Esophagus muscularis mucosa (tissue), 4 donors: ENCODE measurements at places on chromosomes 1 and 21.
A peak's percentile ranks its signal among the peaks of the same experiment; 100 is the strongest.

DNA sequence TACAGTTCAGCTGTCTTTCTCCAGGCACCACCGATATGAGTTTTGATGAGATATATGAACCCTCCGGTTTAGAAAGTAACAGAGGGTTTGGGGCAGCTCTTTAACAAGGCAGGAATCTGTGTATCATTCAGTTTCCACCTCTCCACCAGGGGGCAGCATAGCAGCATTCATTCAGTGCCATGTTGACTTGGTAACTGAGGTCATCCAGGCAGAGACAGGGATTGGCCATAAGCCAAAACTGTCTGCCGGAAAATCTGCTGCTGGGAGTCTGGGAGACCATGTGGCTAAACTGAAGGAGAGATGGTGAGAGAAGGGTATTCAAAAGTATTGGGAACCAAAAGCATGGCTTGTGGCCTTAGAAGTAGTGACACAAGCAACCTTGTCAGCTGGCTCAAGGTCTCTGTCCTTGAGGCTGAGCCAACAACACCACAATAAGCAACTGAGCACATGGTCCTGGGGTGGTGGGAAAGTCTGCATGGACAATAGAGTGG is 98.5 kb downstream of the LMX1A start:
- no peak for DNase-seq

DNA sequence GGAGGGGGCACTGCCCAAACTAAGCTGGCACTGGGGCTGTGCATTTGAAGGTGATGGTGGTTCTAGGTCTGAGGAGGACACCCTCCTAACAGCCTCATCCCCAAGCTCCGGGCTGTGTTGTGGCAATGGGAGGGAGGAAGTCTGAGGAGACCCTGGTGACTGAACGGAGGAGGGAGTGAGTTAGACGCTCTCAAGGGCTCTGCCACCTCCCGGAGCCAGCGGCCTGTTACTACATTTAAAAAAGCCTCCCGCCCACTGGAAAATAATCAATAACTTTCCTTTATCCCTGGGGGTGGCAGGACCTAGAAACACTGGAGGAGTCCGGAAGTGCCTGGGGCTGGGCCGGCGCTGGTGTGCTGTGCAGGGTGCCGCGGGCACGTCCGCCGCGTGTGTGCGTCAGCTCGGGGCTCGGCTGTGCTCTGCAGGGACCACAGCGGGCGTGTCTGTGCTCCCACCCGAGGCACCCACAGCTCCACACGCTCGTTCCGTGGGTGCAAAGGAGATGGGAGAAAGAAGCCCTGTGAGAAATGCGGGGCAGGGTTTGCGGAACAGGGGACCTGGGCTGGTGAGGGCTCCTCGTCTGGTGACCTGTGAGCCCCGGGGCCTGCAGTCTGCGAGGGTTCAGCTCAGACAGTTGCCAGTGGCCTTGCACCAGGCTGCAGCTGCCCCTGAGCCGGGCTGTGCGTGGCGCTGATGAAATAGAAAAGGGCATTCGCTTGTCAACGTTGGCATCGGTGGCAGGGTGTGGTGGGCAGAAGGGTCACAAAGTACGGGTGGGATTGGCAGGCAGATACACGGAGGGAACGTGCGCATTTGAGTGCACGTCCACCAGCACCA is 5.3 kb downstream of the SAMD11 start:
- no peak for DNase-seq

DNA sequence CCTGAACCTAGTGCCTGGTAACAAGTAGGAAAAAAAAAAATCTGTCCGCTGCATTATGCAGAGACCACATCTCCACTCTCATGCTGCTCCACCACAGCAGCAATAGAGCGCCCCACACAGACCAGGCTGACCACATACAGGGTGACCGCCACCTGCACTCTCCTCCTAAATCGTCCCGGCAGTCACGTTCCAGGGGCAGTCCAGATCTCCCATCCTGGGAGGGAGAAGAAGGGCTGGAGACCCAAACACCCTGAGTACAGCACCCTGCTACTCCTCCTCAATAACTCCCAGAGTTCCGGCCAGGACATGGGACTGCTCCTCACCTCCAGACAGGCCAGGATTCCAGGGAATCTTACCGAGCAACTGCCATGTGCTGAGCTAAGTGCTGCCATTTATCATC is 15.3 kb downstream of the URB1 start:
- DNase-seq = no peak

GRCh38 chr1:8962812-8963530 is 17.3 kb downstream of the CA6 start:
- DNase-seq = no peak

- DNase-seq = no peak
Observed at GRCh38 chr21:27306791-27307775, 340.2 kb upstream of the ADAMTS5 start.

- DNase-seq = no peak
Observed at GRCh38 chr1:69569576-69570328, 2.0 kb downstream of the LRRC7 start.

DNA sequence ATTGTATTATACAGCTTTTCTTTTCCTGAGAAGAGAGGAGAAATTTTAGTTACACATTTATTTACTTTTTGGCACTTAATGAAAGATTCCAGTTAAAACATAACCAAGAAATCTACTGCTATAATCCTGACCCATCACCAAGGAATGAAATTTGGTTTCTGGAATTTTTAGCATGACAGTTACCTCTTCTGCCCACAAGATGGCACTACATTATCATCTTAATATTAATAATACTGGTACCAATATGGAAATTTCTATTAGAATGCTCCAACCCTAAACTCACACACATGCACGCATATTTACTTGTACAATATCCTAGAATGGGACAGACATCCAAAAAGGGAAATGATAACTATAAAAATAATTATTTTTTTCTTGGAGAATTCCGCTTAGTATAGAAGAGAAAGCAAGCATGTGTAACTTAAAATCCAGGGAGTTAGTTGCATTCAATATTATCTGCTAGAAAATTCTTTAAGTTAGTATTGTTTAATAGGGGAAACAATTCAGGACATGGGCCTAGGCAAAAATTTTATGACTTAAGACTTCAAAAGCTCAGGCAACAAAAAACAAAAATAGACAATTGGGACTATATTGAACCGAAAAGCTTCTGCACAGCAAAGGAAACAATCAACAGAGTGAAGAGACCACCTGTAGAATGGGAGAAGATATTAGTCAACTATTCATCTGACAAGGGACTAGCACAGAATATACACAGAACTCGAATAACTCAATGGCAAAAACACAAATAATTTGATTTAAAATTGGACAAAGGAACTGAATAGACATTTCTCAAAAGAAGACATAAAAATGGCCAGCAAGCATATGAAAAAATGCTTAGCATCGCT is 37.4 kb downstream of the MAP3K21 start:
- no peak for DNase-seq

DNA sequence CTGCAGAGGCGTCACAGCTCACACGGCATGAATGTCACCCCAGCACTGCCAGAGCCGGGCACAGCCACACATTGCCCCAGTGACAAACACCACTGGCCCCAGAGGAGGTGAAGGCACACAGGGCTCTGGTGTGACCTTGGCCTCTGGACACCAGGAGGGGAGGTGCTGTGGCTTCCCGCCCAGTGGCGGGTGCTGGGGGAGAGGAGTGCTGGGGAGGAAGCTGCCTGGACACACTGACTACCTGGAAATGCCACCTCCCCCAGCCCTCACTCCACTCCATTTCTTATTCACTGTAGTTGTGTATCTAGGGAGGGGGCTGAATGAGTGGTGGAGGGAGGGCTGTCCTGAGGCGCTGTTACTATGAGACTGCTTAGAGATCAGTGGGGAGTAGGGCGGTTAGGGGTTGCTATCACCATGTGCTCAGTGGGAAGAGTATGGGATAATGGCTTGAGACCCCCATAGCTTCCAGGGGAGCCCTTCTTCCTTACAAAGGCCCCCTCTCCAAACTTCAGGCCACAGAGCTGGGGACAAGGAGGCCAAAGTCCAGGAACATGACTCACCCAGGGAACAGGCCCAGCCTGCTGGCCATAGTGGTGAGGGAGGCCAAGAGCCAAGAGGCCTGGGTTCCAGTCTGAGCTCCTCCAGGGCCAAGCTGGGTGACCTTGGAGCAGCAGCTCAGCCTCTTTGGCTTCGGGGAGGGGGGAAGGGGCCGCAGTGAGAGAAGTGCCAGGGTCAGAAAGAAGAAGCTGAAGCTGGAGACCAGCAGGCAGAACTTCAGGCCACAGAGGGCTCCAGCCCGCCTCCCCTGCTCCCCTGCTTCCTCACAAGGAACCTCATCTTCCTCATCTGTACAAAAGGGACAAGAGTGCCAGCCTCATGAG is 40.1 kb downstream of the AHDC1 start:
- no peak for DNase-seq

GRCh38 chr1:180141381-180141934 is 13.2 kb upstream of the QSOX1 start:
- DNase-seq = no peak

DNA sequence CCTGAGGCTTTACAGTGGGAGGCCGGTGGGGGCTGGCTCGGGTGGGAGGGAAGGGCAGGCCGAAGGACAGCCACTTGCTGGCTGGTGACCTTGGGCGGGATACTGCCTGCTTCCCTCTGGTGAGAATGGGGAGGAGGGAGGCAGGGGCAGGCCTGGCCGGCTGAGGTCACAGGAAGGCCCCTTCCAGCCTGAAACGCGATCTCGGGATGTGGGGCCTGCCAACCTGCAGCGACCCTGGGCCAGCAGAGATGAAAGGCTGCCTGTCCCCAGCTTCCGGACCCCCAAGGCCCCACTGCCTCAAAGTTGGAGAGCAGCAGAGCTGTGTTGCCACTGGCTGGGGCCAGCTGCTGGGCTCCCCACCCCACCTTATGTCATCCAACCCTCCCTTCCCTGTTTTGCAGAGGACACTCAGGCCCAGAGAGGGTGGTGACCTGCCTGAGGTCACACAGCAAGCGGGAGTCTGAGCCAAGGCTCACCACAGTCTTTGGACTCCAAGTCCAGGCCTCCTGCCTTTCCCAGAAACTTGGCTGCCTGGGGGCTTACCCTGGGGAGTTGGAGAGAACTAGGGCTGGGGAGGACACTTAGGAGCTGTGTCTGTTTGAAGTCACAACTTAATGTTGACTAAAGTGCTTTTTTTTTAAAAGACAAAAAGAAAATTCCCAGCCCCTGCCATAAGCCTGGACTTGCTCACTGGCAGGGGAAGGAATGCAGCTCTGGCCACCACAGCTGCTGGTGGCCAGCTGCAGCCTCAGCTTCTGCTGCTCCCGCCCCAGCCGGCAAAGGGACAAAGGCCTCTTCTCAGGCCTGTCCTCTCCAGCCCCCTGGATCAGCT is 14.8 kb upstream of the WASF2 start:
- no peak for DNase-seq

- no peak for DNase-seq
Observed at GRCh38 chr1:197683895-197684553, 91.3 kb downstream of the DENND1B start.

DNA sequence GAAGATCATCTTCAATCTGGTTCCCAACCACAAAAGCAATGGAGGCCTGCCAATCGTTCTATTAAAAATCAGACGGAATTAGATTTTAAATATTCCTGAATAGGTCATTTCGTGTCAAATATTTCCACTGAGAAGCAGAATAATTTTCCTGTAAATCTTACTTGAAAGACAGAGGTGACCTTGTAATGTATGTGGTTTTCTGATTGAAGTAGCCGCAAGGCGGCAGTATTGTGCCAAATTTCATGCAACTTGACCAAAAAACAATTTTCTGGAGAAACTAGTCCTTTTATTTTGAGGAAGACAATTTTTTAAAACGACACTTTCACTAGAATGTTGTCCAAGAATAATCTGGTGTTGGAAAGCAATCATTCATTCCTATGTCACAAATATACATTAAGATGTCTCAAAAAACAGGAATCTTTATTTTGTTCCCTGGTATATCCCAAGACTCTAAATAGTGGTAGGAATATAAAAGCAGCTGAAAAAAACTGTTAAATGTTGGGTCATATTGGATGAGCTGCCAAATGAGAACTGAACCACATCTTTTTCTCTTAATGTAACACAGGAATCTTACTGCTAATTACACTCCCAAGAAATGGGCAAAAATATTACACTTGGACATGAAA is 33.6 kb downstream of the SPAG17 start:
- DNase-seq = no peak

DNA sequence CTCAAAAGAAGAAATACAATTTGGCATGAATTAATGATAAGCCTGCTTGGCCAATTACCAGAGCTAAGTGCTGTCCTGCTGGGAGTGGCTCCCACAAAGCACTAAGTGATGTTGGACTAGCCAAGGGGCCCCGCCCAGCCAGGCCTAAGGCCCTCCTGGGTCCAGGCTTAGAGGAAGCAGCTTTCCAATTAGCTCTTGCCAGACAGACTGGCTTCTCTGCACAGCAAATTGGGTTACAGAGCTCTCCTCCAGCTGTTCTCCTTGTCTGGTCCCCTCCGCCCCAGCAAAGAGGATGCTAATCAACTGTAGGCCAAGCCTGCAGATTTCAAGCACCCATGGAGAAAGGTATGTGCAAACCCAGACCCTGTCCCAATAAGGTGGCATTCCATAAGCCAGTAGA is 151.9 kb downstream of the DMRTA2 start:
- DNase-seq = no peak

- peak; percentile 89 for DNase-seq
Observed at GRCh38 chr21:35924714-35925301, 135.5 kb downstream of the SETD4 start.

- DNase-seq = no peak
Observed at GRCh38 chr1:16989676-16990391, 9.4 kb upstream of the MFAP2 start.

GRCh38 chr1:183693521-183693920 is 40.4 kb upstream of the APOBEC4 start:
- no peak for DNase-seq

DNA sequence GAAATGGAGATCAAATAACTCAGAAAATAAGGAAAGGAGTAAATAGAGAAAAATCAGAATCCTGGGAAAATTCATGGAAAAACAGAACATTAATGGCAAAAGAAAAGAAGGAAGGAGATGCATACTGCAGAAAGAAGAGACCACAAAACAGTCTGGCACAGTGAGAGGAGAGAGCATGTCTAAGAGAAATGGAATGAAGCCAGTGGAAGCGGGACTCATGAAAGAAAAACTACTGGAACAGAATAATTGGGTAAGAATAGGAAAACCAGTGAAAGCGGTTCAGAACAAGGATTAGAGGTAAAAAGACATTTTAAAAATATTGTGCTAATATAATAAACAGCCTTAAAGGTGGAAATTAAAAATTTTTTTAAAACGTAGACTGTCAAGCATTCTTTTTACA is 93.6 kb upstream of the GREM2 start:
- no peak for DNase-seq

- no peak for DNase-seq
Observed at GRCh38 chr21:38151021-38151645, 105.7 kb upstream of the KCNJ15 start.

- no peak for DNase-seq
Observed at GRCh38 chr1:85135392-85135798, 65.4 kb downstream of the SYDE2 start.

DNA sequence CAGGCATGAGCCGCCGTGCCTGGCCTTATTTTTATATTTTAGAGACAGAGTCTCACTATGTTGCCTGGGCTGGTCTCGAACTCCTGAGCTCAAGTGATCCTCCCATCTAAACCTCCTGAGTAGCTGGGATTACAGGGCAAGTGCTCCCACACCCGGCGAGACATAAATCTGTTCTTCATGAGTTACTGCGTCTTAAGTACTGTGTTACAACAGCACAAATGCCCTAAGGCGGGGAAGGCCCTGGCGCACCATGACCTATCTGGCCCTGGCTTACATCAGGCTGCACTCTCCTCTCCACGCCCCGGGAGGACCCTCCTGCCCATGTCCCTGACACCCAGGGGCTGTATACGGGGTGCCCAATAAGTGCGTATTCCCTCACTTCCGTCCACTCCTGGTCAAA is 4.3 kb downstream of the GPR153 start:
- DNase-seq = no peak
